CD4-positive, alpha-beta T cell treated with Interleukin-1 beta for 1 hour (primary cell): ENCODE measurements at places on chromosomes 1 and 21.
A peak's percentile ranks its signal among the peaks of the same experiment; 100 is the strongest.

DNA sequence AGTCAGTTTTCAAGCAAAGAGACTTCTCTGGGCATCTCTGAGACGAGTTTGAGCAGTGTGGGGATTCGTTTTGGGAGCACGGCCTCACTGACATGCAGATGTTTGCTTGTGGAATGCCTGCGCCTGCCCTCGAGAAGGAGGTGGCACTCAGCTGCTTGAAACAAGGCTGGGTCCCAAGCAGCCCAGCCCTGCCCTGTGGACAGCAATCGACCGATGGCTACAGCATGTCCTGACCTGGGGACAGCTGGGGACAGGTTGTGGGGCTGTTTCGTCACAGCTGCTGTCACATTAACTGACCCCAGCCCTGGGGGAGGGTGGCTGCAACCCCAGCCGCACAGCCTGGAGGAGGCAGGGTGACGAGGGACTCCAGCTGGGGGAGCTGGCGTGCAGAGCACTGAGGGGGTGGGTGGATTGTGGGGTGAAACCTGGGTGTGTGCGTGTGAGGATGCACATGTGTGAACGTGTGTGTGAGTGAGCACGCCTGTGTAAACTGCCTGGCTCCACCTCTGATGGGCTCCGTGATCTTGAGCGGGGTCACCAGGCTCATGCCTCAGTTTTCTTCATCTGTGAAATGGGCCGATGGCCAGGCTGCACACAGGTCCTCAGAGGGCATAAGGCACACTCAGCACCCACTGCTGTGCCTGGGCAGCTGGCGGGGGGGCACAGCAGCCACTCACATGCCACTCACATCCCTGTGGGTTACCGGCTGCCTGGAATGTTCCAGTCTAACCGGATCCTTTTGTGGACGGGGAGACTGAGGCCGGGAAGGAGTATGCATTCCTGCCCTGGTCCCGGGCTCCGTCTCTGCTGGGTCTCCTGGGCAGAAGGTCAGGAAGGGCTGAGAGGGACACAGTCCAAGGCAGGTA is 49.3 kb downstream of the COL18A1 start:
- DNase-seq = no peak

DNA sequence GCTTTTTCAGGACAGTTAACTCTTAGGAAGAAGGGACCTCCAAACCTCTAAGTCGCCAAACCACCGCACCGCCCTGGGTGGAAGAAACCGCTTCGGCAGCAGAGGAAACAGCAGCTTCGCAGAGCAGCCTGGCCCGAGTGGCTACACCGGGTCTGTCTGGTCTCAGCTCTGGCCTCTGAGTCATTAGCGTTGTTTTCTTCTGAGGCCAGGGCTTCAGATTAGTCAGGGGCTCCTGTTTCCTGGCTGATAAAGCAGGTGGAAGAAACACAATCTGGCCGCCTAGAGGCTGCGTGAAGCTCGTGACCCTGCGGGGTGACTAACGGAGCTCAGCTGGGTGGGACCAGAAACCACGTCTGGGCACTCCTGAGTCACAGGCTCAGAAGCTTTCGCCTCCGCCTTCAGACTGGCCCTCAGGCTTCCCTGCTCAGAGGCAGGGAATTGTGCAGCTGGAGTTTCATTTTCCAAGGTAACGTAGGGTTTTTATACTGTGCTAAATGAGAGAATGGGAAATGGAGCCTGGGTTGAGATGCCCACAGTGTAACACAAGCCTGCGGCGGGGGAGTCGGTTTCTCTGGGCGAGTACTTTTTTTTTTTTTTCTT is 44.9 kb downstream of the CHAF1B start:
- DNase-seq = peak; percentile 78

DNA sequence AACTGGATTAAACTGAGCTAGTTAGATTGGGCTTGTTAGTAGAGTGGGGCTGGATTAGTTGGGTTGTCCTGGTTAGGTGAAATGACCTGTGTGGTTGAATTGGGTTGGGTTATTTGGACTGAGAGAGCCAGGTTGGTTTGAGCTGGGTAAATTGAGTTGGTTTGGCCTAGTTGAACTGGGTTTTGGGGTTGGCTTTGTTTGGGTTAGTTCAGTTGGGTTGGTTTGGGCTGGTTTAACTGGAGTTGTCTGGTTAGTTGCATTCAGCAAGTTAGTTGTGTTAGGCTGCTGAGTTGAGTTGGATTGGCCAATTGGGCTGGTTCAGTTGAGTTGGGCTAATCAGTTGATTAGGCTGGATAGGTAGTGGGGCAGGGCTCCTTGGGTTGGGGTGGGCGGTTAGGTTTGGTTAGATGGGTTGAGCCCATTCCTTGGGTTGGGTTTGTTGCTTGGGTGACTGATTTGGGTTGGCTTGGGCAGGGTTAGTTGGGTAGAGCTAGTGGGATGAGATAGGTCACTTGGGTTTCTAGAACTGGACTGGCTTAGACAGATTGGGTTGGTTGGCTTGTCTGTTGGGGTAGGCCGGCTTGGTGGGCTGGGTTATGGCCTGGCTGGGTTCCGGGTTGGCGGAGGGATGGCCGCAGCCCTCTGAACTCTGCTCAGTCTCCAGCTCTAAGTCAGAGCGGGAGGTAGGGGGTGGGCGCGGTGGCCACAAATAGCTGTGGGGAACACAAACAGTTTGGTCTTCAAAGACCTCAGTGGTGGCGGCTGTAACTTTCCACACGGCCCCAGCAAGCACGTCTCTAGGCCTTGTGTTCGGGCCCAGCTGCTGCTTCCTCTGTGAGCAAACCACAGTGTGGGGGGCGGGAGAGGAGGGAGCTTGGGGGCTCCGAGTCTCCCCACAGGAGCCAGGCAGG is 67.2 kb upstream of the RUNX3 start:
- peak; percentile 53 for DNase-seq

- no peak for DNase-seq
Observed at GRCh38 chr1:97088391-97088790, 366.8 kb downstream of the PTBP2 start.

GRCh38 chr1:226577401-226578180 is 29.0 kb downstream of the STUM start:
- DNase-seq = no peak

- DNase-seq = no peak
Observed at GRCh38 chr1:99887890-99888289, 37.7 kb downstream of the AGL start.

DNA sequence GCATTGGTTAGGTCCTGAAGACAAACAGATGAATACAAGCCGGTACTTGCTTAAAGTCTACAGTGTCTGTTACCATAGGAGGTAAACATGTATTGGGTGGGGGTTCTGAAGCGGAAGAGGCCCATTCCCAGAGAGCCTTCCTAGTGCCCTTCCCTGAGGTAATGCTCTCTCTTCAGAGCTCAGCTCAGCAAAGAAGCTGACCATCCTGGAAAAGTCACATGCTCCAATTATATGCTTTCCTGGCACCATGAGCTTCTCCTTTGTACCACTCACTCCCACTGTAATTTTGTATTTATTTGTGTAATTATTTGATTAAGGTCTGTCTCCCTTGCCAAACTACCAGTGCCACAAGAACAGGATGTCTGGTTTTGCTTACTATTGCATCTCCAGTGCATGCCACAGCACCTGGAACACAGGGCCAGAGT is 42.0 kb downstream of the RAB3B start:
- no peak for DNase-seq

- peak; percentile 48 for DNase-seq
Observed at GRCh38 chr1:1206376-1206965, at the start of gene TNFRSF18. TSS of gene TNFRSF18 (minus strand) at chr1:1206592. CDS start at chr1:1206571, 21 bp downstream.

- peak; percentile 74 for DNase-seq
Observed at GRCh38 chr1:2314803-2315673, 76.3 kb downstream of the MORN1 start.

DNA sequence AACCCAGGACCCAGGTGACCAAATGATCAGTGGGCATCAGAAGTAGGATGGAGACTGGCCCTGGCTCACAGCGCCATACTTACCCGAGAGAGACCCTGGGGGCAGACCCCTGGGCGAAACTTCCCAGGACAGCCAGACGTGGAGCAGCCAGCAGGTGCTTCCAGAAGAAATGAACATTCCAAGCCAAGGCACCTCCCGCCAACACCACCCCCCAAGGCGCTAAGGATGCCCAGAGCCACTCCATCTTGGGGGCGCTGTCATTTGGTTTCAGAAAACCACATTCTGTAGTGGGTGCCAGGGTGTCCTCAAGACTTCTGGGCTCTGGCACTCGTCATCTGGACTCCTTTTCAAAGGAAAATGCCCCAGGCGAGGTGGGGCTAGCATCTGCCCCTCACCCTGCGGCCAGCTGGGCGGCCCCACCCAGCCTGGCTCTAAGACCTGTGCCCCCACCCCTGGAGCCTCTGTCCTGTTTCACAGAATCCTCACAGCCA is 98.8 kb downstream of the RIPK4 start:
- no peak for DNase-seq

DNA sequence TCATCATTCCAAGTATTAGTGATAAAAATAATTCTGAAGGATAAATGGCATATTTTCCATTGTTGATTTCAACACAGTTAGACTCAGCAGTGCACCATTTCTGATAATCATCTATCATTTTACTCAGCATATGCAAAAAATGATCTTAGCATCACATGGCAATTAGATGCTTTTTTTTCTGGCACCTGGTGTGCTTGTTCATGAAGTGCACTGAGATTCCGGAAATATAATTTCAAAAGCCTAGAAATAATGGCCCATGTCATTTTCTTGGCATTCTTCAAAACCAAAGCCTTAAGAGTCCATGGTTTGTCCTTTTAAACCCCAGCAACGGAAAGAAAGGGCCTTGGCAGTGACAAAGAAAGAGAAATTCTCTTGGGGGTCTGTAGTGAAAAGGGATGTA is 278.8 kb downstream of the KIF26B start:
- no peak for DNase-seq

DNA sequence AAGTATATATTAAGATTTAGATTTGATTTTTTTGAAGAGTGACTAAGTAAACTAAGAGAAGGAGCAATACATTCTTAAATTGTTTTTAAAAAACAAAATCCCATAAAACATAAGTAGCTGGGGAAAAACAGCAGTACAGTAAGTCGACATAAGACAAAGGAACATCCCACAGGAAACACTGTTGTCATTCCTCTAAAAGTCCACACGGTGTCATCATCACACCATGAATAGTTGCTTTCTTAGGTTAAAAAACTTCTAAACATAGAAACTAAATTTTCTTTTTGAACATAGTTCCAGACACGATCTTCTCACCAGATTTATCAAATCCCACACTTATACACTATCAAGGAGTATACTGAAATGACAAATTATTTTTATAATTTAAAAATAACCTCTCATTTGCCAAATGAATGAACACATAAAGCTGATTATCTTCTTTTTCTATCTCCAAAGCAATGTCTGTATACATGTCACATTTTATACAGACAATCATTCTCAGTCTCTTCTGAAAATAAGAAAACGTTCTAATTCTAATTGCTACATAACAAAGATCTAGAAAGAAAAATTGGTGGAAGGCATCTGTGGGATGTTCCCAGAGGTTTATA is 15.8 kb downstream of the ODF2L start:
- no peak for DNase-seq

- DNase-seq = no peak
Observed at GRCh38 chr1:176878750-176879536, 285.6 kb downstream of the ASTN1 start.

DNA sequence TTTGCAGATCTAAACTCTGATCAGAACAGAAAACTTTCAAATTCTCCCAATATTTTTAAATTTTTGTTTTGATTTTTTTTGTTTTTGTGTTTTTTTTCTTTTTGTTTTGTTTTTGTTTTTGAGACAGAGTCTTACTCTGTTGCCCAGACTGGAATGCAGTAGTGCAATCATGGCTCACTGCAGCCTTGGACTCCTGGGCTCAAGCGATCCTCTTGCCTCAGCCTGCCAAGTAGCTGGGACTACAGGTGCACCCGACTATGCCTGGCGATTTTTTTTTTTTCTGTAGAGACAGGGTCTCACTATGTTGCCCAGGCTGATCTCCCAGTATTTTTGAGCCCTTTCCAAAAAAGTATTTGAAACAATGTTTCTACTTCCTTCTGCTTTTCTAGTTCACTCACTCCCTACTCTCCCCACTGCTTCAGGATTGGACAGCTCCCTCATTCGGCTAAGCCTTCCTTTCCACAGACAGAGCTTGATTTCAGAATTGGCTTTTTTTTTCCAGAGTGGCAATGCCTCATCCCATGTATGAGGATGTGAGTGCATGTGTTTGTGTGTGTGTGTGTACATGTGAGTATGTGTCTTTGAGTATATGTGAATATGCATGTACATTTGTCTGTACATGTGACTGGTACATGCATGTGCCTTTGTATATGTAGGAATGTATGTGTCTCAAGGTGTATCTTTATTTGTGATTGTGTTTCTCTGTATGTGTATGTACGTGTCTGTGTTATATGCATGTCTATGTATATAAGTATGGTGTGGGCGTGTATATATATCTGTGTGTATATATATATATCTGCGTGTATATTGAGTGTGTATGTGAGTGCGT is 11.9 kb downstream of the LHX4 start:
- DNase-seq = no peak

GRCh38 chr1:87295445-87296110 is 33.1 kb upstream of the LMO4 start:
- DNase-seq = no peak

DNA sequence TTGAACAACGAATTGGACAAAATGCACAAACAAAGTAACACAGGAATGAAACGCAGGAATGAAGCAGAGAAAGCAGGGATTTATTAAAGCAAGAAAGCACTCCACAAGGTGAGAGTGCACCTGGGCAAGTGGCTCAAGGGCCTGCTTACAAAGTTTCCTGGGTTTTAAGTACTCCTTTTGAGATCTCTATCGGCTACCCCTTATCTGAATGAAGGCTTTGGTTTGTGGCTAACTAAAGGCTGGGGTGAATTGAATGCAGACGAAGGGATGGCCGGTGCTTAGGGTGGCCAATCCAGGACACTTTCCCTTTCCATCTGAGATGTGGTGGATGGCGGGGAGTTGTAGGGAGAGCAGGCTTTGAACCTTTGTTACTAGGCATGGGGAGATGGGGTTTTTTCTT is 151.4 kb upstream of the KIAA0040 start:
- no peak for DNase-seq

DNA sequence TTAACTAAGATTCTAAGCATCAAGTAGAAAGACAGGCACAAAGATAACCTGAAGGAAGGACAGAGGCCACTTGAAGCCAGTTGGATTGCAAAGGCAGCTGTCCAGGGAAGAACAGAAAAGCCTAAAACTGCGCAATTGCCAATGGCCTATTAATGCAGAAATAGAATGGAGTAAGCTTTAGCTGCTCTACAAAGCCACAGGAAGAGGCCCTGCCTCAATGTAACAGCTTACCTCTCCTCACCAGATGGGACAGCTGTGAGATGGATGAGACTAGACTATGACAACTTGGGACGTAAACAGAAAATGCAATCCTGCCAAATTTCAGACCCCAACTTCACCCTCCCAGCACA is 176.5 kb downstream of the EIF4G3 start:
- DNase-seq = no peak

DNA sequence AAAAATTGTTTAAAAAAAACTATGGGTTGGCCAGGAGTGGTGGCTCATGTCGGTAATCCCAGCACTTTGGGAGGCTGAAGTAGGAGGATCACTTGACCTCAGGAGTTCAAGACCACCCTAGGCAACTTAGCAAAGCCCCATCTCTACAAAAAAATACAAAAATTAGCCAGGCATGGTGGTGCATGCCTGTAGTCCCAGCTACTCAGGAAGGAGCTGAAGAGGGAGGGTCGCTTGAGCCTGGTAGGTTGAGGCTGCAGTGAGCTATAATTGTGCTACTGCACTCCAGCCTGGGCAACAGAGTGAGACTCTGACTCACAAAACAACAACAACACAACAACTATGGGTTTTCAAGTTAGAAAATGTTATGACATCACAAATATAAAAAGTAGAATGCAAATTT is 16.4 kb downstream of the SLAMF7 start:
- DNase-seq = no peak

GRCh38 chr1:65003316-65003664 is 36.9 kb upstream of the JAK1 start:
- DNase-seq = no peak
